H7 (cell line): ENCODE measurements at places on chromosomes 11 and 22.

DNA sequence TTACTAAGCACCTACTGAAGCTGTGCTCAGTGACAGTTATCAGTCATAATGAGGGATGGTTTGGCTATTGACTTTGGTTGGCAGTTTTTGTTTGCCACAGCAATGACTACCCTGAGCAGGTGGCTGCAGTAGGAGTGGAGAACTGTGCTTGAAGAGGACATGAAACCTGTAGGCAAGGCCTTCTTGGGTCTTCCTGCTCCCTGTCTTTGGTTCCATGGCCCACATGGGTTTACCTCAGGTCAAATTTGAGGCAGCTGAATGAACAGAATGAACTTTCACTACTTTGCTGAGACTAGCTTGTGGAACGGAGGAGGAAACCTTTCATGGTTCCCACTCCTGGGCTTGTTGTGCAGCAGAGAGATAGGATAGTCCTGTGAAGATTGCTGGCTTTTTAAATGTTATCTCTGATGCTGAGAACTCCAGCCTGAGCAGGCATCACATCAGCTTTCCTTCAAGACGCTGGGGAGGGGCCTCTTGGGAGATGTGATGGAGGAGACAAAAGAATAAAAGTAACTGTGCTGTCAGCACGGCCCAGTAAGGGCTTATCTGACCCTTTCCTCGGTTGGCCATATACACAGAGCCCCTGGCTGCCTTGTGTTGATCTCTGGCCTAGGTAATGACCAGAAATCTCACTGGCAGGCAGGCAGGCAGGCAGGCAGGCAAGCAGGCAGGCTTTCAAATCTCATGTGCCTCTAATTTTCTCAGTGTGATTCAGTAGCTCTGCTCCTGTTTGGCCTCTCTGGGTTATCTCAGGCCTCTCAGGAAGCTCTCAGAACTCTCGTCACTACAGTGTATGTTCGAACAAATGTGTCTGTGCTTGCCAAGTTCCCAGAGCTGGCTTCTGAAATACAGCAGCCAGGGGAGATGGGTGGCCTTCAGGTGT, 12.0 kb downstream of the STIM1 start:
- DNase-seq = no peak

- DNase-seq = peak; percentile 82
These were observed 1.8 kb downstream of the FJX1 start for GRCh38 chr11:35619855-35620640.

GRCh38 chr22:48301908-48302307, 1525.8 kb downstream of the BRD1 start:
- DNase-seq = no peak

DNA sequence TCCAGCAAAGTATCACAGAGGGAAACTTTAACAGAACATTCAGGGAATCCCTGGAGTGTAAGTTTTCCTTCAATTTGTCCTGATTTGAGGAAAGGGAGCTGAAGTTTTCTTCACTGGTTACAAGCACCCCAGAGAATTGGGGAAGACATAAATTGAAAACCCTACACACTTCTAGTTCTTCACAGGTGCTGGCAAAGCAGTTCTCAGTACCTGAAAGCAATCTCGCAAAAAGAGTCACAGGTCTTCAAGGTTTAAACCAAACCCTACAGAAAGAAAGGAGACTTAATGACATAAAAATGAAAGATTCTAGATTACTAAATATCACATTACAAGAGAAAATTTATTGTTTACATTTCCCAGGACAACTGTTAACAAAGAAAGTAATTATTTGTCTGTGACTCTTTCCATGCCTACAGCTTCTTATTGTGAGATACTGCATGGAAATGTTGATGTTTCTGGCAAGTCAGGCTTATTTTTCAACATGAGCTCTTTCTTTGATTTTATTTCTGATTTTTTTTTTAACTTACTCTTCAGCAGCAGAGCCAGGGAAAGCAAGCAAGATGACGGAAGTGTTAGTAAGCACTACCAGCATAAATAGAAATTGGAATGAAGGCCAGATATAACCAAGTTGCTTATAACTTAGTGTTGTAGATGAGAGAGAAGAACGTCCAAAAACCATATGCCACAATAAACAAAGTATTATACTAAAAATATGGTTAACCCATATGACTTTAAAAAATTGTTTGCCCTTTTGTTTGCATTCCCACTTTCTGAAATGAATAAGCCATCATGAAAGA, 44.1 kb downstream of the FANCF start:
- no peak for DNase-seq

GRCh38 chr11:119320776-119321524, 4.0 kb upstream of the MCAM start:
- peak; percentile 92 for DNase-seq
